ENCODE measurements at places on chromosomes 2 and 18.

- no peak for DNase-seq
These were observed 187.3 kb upstream of the CTAGE1 start for GRCh38 chr18:22604986-22605421.

- DNase-seq, result peak; percentile 26
These were observed 105.4 kb upstream of the RBBP8 start for GRCh38 chr18:22827741-22828140.

DNA sequence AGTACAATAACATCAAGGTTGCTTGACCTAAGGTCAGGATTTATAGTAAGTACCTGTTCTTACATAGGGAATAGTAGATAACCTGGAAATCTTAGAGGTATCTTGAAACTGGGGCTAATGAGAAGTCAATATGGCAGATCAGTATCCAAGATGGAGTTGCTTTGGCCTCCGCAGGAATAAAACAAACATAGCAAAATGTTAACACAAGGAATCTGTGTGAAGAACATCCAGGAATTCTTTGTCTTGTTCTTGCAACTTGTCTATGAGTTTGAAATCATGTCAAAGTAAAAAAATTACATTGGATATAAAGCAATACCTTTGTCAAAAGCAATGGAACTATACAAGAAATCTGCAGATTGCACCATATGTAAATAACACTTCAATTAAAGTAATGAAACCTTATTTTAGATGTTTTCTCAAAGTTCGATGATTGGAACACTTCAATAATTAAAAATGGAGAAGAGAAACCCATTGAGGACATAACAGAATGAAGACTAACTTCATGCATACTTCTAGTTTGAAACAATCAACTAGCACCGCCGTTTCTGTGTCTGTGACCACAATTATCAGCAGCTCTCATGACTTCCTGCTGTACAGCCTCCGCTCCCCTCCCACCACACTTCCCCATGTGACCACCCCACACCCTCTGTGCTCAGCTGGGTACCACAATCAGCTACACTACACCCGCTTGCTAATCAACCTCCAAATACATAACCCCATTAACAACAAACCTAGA is 27.6 kb downstream of the C2orf76 start:
- peak; percentile 82 for DNase-seq

- DNase-seq, result no peak
These were observed 93.5 kb upstream of the SLC14A2 start for GRCh38 chr18:45521777-45522176.

- no peak for DNase-seq
These were observed 356.0 kb upstream of the TNP1 start for GRCh38 chr2:217215877-217216276.

GRCh38 chr2:203394519-203395227 is 66.5 kb downstream of the ABI2 start:
- no peak for DNase-seq

DNA sequence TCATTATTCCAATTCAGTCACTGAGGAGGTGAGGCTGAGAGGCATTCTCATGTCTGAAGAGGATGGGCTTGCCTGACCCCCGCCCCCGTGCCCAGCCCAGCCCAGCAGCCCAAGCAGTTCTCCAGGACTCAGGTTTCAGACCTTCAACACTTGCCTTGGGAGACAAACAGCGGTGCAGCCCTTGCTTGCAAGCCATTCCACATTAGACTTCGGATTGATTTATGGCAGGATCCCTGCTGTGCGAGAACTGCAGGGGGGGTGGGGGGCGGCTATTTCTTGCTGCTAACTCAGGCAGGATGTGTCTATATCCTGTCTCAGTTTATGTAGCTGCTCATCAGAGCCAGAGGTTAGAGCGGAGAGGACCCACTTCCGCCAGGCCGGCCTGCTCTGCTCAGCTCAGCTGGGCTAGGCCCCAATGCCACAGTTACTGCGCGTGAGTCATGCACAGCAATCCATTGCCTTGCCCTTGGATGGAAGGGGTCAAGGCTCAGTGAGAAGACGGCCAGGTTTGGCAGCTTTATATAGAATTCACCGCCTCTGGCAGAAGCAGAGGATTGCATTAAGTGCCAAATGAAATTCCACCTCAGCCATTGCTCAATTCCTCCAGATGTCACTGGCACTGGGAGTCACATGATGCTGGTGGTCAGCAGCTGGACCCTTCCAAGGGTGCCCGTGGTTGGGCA is 1.8 kb downstream of the GYPC start:
- peak; percentile 98 for DNase-seq

Data from MV-4-11 (cell line).